Thoracic aorta endothelial cell (primary cell): ENCODE measurements at places on chromosomes 5 and 9. TPM values are rescaled to one million over a fixed set of nuclear protein-coding genes. Genes with fewer than 3 reads are reported as not detected.

The VDAC1 gene
- total RNA-seq: 380 and 382 TPM in 2 replicates

The ZNF474 gene
- 0.22 and 0.40 TPM in 2 replicates for total RNA-seq

The PCDHGC4 gene
- 1.3 and 1.9 TPM in 2 replicates for total RNA-seq

The CNTNAP3B gene
- 149 and 231 TPM in 2 replicates for total RNA-seq

The SLC2A6 gene
- 19.0 and 33.8 TPM in 2 replicates for total RNA-seq

The ANKS6 gene
- 20.6 and 20.9 TPM in 2 replicates for total RNA-seq

The SMIM23 gene
- total RNA-seq: not detected in 2 replicates

The ADGRD2 gene
- not detected in 2 replicates for total RNA-seq

The SRD5A1 gene
- 9.3 and 11.1 TPM in 2 replicates for total RNA-seq

The MEIKIN gene
- total RNA-seq: not detected in 2 replicates

The MCIDAS gene
- not detected in 2 replicates for total RNA-seq

The KIF24 gene
- 4.1 and 7.3 TPM in 2 replicates for total RNA-seq

The ARHGEF28 gene
- 110 and 120 TPM in 2 replicates for total RNA-seq

The SPINK7 gene
- not detected in 2 replicates for total RNA-seq

The POLR3G gene
- 29.0 and 41.1 TPM in 2 replicates for total RNA-seq

The NR2F1-AS1 gene
- total RNA-seq: 19.1 and 21.5 TPM in 2 replicates

The VCAN gene
- 0.57 and 6.3 TPM in 2 replicates for total RNA-seq

The PFN3 gene
- total RNA-seq: not detected in 2 replicates

The IL33 gene
- total RNA-seq: 8.2 and 45.9 TPM in 2 replicates

The HTR4 gene
- total RNA-seq: 0.07 TPM in 1 of 2 replicates, not detected in the other

The MSMP gene
- total RNA-seq: 6.0 and 10.2 TPM in 2 replicates

The NUTM2G gene
- not detected in 2 replicates for total RNA-seq

The LHX3 gene
- total RNA-seq: not detected in 2 replicates

The OBP2B gene
- not detected in 2 replicates for total RNA-seq

The SPINK6 gene
- total RNA-seq: not detected in 2 replicates

The PCDHGA4 gene
- 2.2 and 5.2 TPM in 2 replicates for total RNA-seq

The CDX1 gene
- not detected in 2 replicates for total RNA-seq

The FST gene
- total RNA-seq: 58.4 and 88.6 TPM in 2 replicates

The SIGMAR1 gene
- 73.8 and 123 TPM in 2 replicates for total RNA-seq

The ARHGEF37 gene
- total RNA-seq: 8.0 TPM in 2 replicates

The ENHO gene
- 0.22 TPM in 1 of 2 replicates, not detected in the other for total RNA-seq

The CAPSL gene
- total RNA-seq: not detected in 2 replicates

The C5orf22 gene
- total RNA-seq: 28.2 and 31.4 TPM in 2 replicates

The SHC3 gene
- 1.7 and 9.4 TPM in 2 replicates for total RNA-seq

The PCDHGC3 gene
- 13.3 and 19.6 TPM in 2 replicates for total RNA-seq

The LRRC19 gene
- total RNA-seq: not detected in 2 replicates

The N4BP3 gene
- total RNA-seq: 16.0 and 20.8 TPM in 2 replicates

The GPX8 gene
- total RNA-seq: 101 and 118 TPM in 2 replicates

The TRIM23 gene
- total RNA-seq: 14.9 and 15.4 TPM in 2 replicates

The PIP5KL1 gene
- 0.27 and 0.43 TPM in 2 replicates for total RNA-seq

The IPO11 gene
- 137 and 145 TPM in 2 replicates for total RNA-seq

The LECT2 gene
- not detected in 2 replicates for total RNA-seq

The ECSCR gene
- total RNA-seq: 274 and 317 TPM in 2 replicates

The RNF224 gene
- total RNA-seq: 0.07 TPM in 1 of 2 replicates, not detected in the other

The F2R gene
- 213 and 236 TPM in 2 replicates for total RNA-seq

The LAMC3 gene
- total RNA-seq: 0.13 and 0.22 TPM in 2 replicates

The HTR1A gene
- not detected in 2 replicates for total RNA-seq

The BRD9 gene
- total RNA-seq: 43.9 and 48.5 TPM in 2 replicates

The CHMP5 gene
- 73.2 and 77.4 TPM in 2 replicates for total RNA-seq

The NIPAL4 gene
- not detected in 2 replicates for total RNA-seq

The SPATA31C1 gene
- not detected in 2 replicates for total RNA-seq

The TAF11L5 gene
- total RNA-seq: not detected in 2 replicates

The BTNL9 gene
- not detected in 2 replicates for total RNA-seq

The NAIP gene
- total RNA-seq: 5.2 and 11.8 TPM in 2 replicates

The DPYSL3 gene
- 127 and 148 TPM in 2 replicates for total RNA-seq

The MAPKAP1 gene
- total RNA-seq: 105 and 106 TPM in 2 replicates

The SPATA31D4 gene
- not detected in 2 replicates for total RNA-seq
